Central memory CD4-positive, alpha-beta T cell (primary cell): ENCODE measurements at places on chromosomes 3 and 15.
A peak's percentile ranks its signal among the peaks of the same experiment; 100 is the strongest.

GRCh38 chr15:89633585-89633984 is 21.7 kb downstream of the KIF7 start:
- no peak for DNase-seq

DNA sequence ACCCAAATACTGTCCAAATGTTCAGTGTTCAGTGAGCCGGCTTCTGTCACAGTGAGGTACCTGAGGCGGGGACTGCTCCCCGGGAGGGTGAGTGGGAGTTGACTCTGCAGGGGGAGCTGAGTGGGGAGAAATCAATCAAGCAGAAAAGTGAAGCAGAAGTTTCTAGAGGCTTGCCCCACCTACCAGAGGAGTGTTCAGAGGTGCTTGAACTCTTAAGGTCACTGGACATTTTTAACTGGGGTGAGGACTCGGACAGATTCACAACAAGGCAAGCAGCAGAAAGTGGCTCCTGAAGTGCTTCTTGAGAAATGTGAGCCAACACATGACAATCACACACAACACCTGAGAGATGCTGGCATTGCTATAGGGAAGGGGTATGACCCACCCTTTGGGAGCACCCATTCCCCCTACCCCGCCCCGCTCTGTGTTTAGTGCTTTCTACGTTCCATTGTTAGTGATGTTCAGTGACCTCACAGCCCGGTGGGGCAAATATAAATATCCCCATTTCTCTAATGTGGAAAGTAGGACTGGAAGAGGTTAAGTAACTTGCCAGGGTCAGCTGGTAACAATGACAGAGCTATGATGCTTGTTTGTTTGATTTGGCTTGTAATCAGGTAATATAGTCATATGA is 48.6 kb upstream of the AKAP13 start:
- no peak for DNase-seq

GRCh38 chr3:1214933-1215332 is 122.1 kb downstream of the CNTN6 start:
- no peak for DNase-seq

DNA sequence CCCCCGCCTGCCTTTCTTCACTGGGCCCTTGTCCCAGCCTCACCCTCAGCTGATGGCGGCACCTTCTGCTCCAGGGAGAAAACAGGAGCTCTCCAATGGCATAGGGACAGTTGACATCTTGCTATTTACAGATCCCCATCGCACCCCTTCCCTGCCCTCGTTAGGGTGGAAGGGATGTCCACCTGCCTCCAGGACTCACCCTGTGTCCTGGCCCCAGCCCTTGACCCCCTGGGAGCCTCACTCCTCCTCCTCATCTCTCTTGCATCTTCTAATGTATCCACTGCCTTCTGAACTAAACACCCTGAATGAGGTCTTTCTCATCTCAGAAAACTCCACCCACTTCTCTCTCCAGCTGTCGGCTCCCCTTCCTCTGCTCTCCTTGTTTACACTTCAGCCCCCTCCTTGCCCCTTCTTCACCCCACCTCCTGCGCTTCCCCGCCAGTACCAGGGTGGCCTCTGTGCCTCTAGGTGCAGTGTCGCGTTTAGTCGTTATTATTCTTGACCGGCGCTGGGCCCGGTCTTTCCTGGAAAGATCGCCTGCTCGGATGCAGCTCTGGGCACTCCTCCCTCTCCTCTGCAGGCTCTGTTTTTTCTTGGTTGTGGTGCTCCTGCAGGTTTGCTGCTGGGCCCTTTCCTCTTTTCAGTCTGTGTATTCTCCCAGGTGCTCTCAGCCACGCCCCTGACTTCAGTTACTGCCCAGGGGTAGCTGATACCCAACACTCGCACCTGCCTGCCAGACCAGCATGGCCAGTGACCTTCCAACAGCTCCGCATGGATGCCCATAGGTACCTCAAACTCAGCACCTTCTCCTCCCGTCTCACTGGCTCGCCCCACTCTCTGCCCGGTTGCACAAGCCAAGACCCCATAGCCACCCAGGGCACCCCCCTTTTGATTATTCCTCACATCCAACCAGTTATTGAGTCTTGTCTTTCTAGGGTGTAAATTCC is 42.9 kb downstream of the PML start:
- DNase-seq: no peak

DNA sequence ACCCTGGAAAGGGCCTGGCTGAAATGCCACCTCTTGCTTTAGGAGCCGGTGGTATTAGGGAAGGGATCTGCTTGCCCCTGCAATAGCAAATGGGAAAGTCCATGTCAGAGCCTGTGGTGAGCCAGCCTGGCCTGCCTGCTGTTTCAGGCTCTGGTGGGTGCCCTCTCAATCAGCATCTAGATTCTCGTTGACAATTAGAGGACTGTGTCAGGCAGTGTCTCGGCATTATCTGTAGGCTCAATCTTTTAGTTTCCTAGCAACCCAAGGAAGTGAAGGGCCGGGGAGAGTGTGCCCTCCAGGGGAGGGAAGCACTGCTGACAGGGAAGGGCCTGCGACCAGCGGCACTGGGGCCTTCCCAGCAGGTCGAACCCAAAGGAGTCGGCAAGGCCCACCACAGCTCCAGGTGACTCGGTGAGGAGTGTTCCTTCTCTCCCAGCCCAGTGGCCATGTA is 42.1 kb downstream of the TLE3 start:
- DNase-seq: no peak

GRCh38 chr3:81753416-81754027 is 7.9 kb downstream of the GBE1 start:
- no peak for DNase-seq

DNA sequence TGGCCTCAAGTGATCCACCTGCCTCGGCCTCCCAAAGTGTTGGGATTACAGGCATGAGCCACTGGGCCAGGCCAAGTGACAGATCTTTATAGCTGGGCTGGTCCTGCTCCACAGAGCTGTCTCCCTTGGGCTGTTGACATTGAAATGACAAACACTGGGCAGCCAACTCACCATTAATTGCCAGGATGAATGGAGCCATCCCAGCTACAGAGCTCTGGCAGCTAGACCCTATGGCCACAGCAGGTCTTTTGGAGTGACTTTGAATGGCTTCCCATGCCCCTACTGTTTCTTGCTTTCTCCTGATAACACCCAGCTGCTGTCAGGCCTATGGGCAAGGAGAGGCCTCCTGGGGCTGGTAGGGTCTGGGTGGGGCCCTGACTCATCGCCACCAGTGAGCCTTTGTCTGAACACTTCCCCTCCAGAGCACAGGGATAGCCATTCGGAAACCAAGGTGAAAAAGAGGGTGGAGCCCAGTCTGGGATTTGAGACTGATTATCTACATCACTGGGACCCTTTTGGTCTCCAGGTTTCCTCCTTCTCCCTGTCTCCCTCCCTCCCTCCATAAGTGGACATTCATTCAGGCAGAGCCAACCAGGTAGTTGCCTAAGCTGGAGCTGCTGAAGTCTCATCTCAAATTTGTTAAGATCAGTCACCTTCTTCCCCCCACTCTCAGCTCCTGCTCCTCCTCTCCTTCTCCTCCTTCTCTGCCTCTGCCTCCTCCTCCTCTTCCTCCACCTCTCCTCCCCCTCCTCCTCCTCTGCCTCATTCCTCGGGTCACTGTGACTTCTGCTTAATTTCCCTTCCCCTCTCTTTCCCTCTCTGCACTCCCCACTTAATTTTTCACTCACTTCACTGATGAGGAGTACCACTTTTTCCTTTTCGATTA is 34.0 kb downstream of the BHLHE40 start:
- DNase-seq: no peak

DNA sequence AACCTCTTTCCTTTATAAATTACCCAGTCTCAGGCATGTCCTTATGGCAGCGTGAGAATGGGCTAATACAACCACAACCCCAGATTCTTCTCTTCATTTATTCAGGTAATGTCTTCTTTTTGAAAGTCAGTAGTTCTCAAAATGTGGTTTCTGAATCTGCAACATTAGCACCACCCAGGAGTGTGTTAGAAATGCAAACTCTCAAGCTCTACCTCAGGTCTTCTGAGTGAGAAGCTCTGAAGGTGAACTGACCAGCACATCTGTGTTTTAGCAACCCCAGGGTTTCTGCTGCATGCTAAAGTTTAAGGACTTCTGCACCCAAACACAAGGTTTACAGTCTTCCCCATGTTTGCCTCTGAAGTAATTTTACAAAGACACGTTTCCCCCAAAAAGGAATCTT is 22.3 kb upstream of the TRIM59 start:
- DNase-seq: no peak

GRCh38 chr3:56610669-56611335 is 53.8 kb downstream of the CCDC66 start:
- DNase-seq: no peak

- DNase-seq: peak; percentile 31
Measured at GRCh38 chr3:67654844-67655177, 399 bp upstream of the SUCLG2 start.

DNA sequence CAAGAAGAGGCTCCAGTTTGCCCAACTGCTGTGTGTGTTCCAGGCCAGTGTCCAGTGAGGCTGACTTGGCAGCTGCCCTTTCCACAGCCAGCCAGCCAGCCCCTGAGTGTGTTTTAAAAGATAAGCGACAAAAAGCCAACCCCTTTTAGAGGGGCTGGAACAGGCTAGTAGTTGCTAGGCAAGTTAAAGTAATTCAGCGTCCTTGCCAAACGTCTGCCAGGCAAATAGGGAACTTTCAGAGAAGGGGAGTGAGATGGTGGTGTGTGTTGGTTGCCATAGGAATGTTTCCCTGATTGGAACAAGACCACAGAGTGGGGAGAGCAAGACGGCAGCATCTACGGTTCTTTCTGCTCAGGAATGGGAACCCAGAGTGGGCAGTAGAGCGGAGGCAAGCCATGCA is 86.3 kb downstream of the TMEM108 start:
- no peak for DNase-seq

DNA sequence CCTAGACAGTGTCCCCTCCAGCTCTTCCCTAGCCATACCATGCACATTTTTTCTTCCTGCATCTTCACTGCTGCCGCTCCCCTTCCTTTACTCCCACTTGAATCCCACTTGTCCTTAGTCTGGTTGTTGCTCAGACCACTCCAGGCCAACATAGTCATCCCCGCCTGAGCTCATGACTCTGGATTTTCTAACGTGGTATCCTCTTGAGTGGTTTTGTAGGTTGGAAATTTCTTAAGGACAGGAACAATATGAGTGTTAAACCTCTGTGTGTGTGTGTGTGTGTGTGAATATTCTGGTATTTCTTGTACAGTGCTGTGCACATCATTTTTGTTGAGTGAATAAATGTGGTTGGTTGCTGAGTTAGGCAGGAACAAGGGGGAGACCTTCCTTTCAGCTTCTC is 3.1 kb downstream of the BAHD1 start:
- no peak for DNase-seq

DNA sequence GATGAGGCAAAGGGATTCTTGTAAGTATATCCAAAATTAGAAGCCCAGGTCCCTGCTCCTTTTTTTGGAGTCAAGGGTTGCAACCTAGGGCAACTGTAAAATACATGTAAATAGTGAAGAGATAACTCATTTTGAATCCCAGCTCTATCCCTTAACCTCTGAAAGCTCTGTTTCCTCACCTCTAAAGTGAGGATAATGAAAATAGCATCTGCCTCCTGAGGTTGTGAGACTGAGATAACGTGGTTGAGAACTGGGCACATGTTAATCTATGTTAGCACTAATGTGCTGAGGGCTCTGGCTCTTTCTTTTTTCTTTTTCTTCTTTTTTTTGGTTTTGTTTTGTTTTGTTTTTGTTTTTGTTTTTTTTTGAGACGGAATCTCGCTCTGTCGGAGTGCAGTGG is 4.8 kb upstream of the NKTR start:
- DNase-seq: no peak

DNA sequence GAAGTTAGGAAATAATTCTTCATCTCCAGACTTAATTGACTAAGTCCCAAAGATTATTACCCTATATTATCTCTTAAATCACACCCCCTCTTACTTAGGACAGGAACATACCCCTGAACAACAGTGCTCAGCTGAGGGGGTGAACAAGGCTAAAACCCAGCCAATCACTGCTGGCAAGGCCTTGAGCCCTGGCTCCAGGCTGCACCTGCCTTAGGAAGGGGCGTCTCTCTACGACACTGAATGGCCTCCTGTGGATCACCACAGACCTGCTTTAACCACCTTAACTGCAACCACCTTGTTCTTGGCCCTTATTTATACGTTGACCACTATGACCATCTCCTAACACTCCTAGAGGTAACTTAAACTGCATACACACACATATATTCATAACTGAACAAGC is 267.4 kb upstream of the THBS1 start:
- no peak for DNase-seq

GRCh38 chr15:80970018-80970657 is 19.5 kb downstream of the MESD start:
- DNase-seq: peak; percentile 60

DNA sequence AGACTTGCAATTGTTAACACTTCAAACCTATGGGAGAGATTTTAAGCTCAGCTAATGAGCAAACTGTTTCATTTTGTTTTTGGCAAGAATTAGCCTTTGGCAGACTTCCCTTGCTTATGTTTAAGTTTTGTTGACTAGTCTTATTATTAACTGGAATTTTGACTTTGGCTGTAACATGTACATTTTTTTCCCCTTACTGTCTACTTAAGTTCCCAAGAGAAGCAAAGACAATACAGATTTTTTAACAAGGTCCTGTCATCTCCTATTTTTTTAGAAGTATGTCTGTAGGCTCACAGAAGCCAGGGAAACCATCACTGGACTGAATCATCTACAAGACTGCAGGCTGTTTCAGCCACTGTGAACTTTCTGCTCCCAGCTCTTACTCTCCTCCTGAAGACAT is 74.3 kb downstream of the DGKG start:
- DNase-seq: no peak

- DNase-seq: no peak
Measured at GRCh38 chr3:13860001-13860400, 19.9 kb downstream of the WNT7A start.

GRCh38 chr3:10273702-10274305 is 18.9 kb downstream of the GHRL start:
- DNase-seq: no peak

DNA sequence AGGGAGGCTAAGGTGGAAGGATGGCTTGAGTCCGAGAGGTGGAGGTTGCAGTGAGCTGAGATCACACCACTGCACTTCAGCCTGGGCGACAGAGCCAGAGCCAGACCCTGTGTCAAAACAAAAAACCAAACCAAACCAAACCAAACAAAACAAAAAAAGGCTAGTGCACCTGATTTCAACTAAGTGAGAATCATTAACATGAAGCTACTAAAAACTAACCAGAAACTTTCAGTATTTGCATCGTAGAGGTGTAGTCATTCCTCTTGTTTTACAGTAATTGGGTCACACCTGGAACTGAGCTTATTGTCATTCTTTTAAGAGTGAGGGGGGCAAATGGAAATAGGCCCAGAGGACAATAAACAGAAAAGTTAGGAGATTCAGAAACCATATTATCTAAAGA is 58.5 kb downstream of the ST6GAL1 start:
- no peak for DNase-seq

- DNase-seq: no peak
Measured at GRCh38 chr15:77376770-77377169, 43.1 kb downstream of the PEAK1 start.
